Right lobe of liver (tissue), 6 donors: ENCODE measurements at places on chromosomes 2 and 18.
A peak's percentile ranks its signal among the peaks of the same experiment; 100 is the strongest.

DNA sequence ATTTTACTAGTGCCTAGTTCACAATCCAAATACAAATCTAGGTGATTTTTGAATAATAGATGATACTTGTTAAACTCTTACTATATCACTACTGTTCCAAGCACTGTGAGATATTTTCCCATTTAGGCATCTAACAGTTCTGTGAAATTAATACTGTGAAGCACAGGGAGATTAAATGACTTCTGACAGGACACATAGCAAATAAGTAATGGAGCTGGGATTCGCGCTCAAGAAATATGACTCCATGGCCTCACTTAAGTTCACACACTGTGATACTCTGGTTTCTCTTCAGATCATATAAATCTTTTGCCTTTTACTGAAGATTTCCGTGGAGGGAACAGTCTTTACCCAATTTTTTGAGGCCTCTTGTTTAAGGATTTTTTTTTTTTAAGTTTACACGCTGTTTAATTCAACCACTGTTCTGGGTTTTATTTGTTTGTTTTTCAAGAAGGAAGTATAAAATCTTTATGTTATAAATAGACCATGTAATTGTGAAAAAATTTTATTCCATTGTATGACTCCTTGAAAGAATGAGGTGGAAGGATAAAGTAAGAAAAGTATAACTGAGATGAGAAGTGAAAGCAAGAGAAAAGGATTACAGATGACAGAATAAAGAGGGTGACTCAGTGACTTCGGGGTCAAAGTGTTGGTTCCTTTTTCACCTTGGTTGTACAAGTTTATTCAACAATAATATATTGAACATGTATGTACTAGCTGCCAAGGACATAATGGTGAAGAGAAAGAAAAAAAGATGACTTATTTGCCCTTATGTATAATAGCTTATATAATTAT is 30.2 kb downstream of the RBM45 start:
- no peak for DNase-seq

DNA sequence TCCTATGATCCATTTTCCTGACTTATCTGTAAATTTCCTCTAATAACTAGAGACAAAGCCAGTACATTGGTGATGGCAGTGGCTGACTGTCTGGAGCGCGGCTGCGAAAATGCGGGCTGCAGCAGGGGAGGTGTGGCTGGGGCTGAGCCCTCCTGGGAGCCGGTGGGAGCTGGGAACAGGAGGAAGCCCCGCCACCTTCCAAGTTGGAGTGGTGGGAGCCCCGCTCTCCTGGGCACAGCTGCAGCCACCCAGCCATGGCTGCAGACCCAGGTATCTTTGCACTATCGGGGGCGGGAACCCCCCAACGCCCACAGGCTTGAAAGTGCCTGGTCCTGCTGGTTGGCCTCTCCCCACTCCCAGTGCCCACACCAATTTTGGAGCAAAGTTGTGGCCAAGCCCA is 633.0 kb upstream of the TMEFF2 start:
- DNase-seq = peak; percentile 43

DNA sequence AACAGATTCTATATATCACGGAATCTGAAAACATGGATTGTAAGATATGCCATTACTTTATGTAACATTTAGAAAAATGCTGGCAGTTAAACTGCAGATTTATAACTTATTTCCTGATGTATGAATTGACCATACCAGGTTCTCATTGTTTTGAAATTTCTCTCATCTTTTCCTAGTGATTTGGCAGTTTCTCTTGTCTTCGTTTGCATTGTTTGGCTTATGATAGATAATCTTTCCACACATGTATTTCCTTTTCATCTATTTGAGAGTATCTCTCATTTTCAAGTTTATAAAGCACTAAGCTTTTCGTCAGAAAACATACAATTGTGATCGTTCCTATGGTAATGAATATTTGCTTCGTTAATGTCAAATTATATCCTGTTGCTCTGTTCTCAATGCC is 16.3 kb downstream of the NBEAL1 start:
- DNase-seq = no peak

DNA sequence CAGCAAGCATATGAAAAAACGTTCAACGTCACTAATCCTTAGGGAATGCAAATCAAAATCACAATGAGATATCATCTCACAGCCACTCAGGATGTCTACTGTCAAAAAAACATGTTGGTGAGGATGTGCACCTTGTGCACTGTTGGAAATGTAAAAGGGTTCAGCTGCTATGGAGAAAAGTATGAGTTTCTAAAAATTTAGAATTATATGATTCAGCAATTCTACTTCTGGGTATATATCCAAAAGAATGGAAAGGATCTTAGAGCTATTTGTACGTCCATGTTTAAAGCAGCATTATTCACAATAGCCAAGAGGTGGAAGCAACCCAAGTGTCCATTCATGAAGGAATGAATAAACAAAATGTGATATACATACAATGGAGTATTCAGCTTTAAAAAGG is 50.0 kb downstream of the CFAP210 start:
- no peak for DNase-seq

DNA sequence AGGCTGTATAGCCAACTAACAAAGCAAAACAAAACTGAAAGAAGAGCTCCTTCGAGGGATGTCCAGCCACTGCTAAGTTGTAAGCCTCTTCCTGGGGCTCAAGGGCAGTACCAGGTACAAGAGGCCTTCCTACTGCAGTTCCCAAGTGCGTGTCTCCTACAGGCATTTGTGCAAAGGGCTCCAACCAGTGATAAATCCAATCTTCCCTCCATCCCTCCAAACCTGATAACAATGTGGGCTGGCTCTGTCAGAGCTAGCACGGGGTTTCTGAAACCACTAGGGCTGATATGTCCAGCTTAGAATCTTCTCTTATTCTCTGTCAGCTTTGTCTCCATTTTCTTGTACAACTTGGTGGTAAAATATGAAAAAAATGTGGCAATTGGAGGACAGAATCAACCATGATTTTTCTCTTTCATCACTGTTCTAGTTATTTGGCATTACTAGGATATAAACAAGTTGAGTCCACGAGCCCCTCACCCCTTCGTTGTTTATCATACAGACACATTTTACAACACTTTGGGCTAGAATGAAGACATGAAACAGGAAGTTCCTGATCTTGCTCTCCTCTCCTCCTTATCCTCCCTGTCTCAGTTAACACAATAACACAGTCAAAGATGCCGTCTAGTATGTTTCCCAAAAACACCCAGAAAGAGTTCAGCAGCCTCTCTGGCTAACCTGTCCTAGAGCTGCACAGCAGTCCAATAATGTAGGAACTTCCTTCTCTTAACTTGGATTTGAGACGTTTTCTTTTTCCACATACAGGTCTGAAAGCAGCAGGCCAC is 35.4 kb upstream of the WIPF1 start:
- no peak for DNase-seq

DNA sequence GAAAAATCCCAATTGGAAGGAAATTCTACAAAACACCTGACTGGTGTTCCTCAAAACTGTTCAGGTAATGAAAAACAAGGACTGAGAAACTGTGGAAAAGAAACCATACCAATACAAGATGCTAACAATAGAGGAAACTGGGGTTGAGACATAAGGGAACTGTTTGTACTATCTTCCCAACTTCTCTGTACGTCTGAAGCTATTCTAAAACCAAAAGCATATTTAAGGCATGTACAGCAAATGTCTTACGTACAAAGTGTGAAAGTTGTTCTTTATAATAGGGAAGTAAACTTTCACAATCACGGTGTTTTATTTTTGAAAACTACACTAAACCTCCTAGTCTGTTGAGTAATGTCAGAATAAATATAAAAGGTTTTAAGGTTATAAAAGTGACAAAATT is 776.1 kb upstream of the RAB6C start:
- no peak for DNase-seq

DNA sequence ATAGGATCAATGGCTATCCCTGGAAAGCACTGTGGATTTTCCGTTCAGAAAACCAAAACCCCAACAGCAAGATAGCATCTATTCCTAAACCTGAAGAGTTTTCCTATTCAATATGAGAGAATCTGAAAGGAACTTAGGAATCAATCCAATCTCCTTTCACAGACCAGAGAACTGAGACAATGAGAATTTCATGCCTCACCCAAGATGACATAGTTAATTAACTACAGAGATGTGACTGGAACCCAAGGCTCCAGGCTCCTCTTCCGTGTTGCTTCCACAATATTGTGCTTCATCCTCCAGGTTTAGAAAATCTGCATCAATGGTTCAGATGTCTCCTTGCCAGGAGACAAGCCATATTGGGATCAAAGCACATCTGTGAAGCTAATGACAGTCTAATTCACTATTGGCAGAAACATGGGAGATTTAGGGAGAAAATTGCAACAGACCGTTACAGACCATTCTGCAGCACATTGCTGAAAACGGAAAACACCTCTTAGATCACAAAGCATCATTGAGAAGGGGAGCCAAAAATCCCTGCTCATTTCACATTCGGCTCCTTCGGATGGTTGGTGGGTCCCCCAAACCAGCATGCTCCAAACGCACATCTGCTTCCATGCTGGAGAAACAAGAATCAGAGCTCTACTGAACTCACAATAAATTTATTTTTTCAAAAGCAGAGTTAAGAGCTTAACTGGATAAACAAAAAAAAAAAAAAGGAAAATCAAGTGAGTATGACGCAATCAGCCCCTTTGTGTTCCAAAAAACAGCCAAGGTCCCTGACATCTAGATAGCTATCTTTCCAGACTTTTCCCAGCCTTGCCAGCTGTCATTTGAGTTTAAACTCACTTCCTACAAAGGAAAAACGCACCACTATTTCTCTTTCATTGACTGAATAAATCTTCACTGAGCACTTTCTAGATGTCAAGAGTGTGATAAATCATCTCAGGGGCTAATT is 290.3 kb downstream of the C1D start:
- DNase-seq = no peak

DNA sequence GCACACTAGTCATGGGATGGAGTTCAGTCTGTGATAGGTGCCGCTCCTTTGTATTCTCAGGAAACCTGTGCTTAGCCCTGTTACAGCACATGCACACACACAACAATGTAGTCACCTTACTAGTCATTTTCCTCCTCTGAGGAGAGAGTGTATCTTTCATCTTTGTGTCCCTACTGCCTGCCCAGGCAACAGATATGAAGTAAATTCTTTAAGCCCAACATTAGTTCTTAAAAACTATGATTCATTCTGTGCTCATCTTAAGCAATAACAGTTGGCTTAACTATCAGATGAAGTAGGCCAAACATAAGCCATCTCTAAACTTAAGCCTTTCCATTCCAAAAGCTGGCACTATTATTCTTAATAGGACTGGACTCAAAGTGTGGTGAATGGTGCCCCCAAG is 186.5 kb downstream of the LNPK start:
- DNase-seq = no peak

DNA sequence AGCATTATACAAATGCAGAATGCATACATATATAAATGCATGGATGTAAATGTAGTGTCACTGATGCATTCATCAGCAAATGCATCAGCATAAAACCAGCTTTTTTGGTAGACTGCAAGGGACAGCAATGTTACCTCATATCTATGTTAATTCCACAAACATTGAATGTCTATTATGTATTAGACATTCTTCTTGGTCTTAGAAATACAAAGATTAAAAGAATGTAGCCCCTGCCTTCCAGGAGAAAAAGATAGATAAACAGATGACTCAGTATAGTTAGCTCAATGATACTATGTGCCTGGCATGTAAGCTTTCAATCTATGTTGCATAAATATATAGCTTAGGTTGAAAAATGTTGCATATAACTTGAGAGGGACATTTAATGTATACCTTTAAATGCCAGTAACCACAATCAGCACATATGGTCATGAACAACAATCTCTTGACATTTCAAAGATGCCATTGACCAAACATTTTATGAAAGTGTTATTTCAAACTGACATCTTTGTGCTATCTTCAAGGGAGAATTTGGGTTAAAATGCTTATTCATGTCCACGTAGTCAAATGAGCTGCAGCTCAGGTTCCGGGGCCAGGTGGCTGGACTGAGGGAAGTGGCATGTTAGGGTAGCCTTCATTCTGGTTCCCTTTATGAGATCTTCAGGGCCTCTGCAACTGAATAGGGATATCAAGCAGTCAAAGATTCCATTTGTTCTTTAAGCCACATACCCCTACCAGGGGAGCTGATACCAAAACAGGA is 45.2 kb upstream of the GCG start:
- no peak for DNase-seq

DNA sequence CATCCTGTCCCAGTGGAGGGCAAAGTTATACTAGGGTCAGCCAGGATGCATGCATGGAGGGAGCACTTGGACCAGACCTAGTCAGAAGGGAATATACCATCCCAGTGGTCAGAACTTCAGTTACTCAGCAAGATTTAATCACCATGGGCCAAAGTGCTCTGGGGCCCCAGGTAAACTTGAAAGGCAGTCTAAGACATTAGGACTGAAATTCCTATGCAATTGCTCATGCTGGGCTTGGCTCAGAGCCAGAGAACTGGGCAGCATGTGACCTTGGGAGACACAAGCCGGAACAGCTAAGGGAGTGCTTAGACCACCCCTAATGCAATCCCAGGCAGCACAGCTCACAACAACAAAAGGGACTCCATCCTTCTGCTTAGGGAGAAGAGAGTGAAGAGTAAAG is 401.3 kb downstream of the KCNJ3 start:
- no peak for DNase-seq

DNA sequence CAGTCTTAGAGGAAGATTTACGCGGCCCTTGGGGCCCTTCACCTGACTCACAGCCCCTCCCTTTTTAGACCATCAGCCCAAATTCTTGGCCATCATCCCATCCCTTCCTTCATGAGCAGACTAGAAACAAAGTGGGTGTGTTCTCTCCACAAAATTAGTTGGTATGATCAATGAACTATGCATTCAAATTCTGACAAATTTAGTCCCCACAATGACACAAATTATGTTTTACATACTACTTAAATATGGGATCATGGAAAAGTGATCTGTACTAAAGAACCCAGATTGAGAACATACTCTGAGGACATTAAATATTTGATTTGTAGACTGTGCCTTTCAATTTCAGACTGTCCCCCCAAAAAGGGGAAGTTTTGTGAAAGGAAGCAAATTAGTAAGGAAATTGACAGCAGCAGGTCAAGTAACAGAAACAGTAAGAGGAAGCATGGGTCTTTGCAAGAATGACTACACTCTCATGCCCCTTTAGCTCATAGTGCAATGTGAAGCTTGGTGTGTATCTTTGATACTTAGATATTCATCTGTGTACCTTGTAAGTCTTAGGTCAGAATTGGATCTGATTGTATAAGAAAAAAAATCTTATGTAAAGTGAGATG is 2.2 kb upstream of the MAPRE2 start:
- DNase-seq = no peak

DNA sequence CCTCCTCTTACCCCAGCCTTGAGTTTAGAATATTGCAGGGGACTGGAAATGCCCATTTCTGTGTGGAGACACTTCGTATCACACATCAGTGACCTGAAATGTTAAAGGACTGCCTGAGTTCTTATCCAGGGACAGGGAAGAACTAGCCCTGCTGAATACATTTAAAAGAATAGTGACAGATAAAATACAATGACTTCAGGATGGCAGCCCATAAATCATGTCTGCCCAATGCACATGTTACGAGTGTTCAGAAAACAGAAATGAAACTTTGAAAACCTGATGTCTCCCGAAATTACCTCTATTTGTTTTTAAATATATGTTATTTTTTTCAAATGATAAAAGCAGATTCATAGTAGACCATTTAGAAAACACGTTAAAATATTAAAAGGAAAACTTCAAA is 22.3 kb upstream of the RAB12 start:
- DNase-seq = no peak
